ENCODE measurements at places on chromosomes 16 and 17. TPM values are rescaled to one million over a fixed set of nuclear protein-coding genes. Genes with fewer than 3 reads are reported as not detected.
A peak's percentile ranks its signal among the peaks of the same experiment; 100 is the strongest.

GRCh38 chr16:85157813-85158742 is 45.8 kb upstream of the CIBAR2 start:
- DNase-seq: peak; percentile 79
- peaks cover 75% of the 10 kb centered on the region for H3K4me1 ChIP-seq
- peak overlapping the region; percentile 93 for H3K27ac ChIP-seq
- no peaks in the 10 kb centered on the region for H3K36me3 ChIP-seq
- H3K4me3 ChIP-seq: peak overlapping the region; percentile 74
- H3K27me3 ChIP-seq: no peaks in the 10 kb centered on the region

The LPCAT2 gene
- total RNA-seq: 9.9 TPM

The KRTAP16-1 gene
- not detected for total RNA-seq

- H3K36me3 ChIP-seq: no peaks in the 10 kb centered on the region
- H3K27ac ChIP-seq: no peak overlapping the region
Observed at GRCh38 chr17:69065113-69065512, 4.4 kb upstream of the ABCA9 start.

GRCh38 chr17:4186357-4186881 is 43.4 kb downstream of the CYB5D2 start:
- H3K27ac ChIP-seq: no peak overlapping the region
- no peak overlapping the region for H3K4me3 ChIP-seq
- H3K27me3 ChIP-seq: no peaks in the 10 kb centered on the region
- no peak for DNase-seq

The GRIN2A gene
- total RNA-seq: not detected

The CA4 gene
- total RNA-seq: not detected

DNA sequence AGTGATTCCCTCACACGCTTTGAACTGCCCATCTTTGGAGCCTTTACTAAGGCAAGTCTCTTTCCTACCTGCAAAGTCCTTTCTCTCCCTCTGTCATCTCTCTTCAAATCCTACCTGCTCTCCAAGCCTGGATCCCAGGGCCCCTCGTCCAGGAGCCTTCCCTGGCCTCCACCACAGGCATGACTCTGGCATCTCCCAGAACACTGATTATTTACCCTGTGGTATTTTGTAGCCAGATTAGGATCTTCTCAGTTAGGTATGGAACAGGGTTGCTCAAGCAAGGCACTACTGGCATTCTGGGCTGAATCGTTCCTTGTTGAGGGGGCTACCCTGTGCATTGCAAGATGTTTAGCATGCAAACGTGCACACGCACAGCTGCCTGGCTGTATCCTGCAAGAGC is 31.9 kb upstream of the POLR3E start:
- peaks cover 30% of the 10 kb centered on the region for H3K36me3 ChIP-seq
- no peak overlapping the region for H3K27ac ChIP-seq
- no peaks in the 10 kb centered on the region for H3K27me3 ChIP-seq
- H3K4me1 ChIP-seq: no peaks in the 10 kb centered on the region
- H3K4me3 ChIP-seq: no peak overlapping the region

The CDK10 gene
- 1.2 TPM for total RNA-seq

GRCh38 chr17:43912635-43913304 is 5.4 kb upstream of the MPP2 start:
- peaks cover 7% of the 10 kb centered on the region for H3K4me1 ChIP-seq
- no peaks in the 10 kb centered on the region for H3K36me3 ChIP-seq
- H3K4me3 ChIP-seq: no peak overlapping the region
- DNase-seq: no peak
- peaks cover 8% of the 10 kb centered on the region for H3K27me3 ChIP-seq

The NTN3 gene
- total RNA-seq: 0.35 TPM

GRCh38 chr16:52617591-52617990 is 70.6 kb upstream of the TOX3 start:
- H3K36me3 ChIP-seq: no peaks in the 10 kb centered on the region
- H3K4me3 ChIP-seq: no peak overlapping the region
- H3K27ac ChIP-seq: no peak overlapping the region
- no peak for DNase-seq

The SMIM5 gene
- total RNA-seq: not detected

- no peak overlapping the region for H3K4me3 ChIP-seq
- no peak overlapping the region for H3K27ac ChIP-seq
- H3K27me3 ChIP-seq: no peaks in the 10 kb centered on the region
- peaks cover 31% of the 10 kb centered on the region for H3K4me1 ChIP-seq
- no peak for DNase-seq
- H3K36me3 ChIP-seq: peaks cover 12% of the 10 kb centered on the region
Observed at GRCh38 chr16:30342751-30343490, 12.2 kb downstream of the CD2BP2 start.

DNA sequence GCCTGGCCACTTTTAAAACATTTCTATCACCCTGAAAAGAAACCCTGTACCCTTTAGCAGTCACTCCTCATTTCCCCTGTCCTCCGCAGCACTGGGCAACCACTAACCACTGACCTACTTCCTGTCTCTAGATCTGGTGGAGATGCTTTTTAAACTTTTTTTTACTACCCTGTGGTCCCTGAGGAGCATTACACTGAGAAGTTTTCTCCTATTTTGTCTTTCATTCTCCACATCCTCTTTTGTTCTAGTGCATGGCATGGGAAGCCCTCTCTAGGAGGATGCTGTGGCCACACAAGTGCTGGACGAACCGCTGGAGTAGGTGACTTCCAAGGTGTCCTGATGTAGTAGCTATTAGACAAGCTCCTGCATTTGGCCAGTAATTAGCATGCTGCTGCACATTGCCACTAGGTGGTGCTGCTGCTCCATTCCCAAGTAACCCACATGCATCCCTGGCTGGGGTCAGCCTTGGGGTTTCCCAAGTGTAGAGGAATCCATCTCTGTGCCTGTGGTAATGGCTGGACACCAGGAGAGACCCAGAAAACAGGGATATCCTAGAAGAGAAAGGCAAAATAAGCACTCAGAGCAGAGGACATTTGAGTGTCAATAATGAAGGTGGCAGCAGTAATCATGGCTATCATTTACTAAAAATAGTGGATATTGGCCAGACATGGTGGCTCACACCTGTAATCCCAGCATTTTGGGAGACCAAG is 143.8 kb upstream of the CRHR1 start:
- H3K4me1 ChIP-seq: no peaks in the 10 kb centered on the region
- H3K4me3 ChIP-seq: no peak overlapping the region
- DNase-seq: peak; percentile 81
- no peak overlapping the region for H3K27ac ChIP-seq
- H3K27me3 ChIP-seq: no peaks in the 10 kb centered on the region

DNA sequence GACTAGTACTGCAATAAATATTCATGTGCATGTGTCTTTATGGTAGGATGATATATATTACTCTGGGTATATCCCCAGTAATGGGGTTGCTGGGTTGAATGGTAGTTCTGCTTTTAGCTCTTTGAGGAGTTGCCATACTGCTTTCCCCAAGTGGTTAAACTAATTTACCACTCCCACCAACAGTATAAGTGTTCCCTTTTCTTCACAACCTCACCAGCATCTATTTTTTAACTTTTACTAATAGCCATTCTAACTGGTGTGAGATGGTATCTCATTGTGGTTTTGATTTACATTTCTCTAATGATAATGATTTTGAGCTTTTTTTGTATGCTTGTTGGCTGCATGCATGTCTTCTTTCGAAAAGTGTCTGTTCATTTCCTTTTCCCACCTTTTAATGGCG is 32.9 kb downstream of the ITGAM start:
- H3K36me3 ChIP-seq: no peaks in the 10 kb centered on the region
- H3K4me3 ChIP-seq: no peak overlapping the region
- no peak overlapping the region for H3K27ac ChIP-seq
- no peak for DNase-seq
- no peaks in the 10 kb centered on the region for H3K4me1 ChIP-seq

- H3K27ac ChIP-seq: no peak overlapping the region
- no peaks in the 10 kb centered on the region for H3K27me3 ChIP-seq
- no peak overlapping the region for H3K4me3 ChIP-seq
- peak; percentile 23 for DNase-seq
- no peaks in the 10 kb centered on the region for H3K36me3 ChIP-seq
- H3K4me1 ChIP-seq: peaks cover 37% of the 10 kb centered on the region
Observed at GRCh38 chr16:53899431-53899830, 195.5 kb downstream of the FTO start.

The KRT9 gene
- not detected for total RNA-seq

The KCNH6 gene
- 0.18 TPM for total RNA-seq

- H3K36me3 ChIP-seq: peaks cover 91% of the 10 kb centered on the region
- H3K4me1 ChIP-seq: no peaks in the 10 kb centered on the region
- DNase-seq: no peak
- no peak overlapping the region for H3K4me3 ChIP-seq
Observed at GRCh38 chr17:76326306-76326705, 18.2 kb upstream of the QRICH2 start.

- peaks cover 100% of the 10 kb centered on the region for H3K4me1 ChIP-seq
- H3K27me3 ChIP-seq: no peaks in the 10 kb centered on the region
- no peak overlapping the region for H3K4me3 ChIP-seq
Observed at GRCh38 chr17:58367461-58367860, 15.5 kb upstream of the SUPT4H1 start.

DNA sequence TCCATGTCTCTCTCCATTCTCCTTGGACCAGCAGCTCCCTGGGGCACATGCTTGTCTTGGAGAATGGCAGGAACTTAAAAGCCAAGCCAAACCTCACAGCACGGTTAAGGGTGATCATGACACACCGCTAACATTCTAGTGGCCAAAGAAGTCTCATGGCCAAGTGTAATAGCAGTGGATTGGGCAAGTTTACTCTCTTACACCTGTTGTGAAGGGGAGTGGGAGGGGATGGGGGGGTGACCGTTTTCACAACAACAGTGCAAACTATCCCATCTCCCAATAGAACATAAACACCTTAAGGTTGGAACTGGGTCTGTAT is 37.7 kb upstream of the MEOX1 start:
- H3K27ac ChIP-seq: no peak overlapping the region
- H3K36me3 ChIP-seq: no peaks in the 10 kb centered on the region
- peaks cover 24% of the 10 kb centered on the region for H3K4me1 ChIP-seq
- no peak for DNase-seq
- H3K4me3 ChIP-seq: no peak overlapping the region
- peaks cover 34% of the 10 kb centered on the region for H3K27me3 ChIP-seq

DNA sequence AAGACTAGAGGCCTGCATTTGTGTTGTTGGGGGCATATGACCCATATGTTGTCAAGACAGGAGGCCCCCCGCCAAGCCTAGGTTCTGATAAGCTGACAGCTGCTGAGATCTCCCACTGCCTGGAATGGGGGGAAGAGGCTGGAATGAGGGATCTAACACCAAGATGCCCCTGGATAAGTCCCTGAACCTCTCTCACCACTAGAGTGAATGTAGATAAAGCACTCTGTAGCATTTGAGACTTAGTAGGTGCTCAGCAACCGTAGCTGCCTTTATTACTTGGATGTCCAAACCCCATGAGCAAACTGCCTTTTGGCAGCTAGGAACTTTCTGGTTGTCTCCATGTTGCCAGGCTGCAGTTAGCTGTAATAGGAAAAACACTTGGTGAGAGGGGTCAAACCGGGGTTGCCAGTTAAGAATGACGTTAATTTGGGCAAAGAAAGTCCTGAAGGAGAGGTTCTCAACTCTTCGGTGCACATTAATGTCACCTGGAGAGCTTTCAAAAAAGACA is 4.4 kb upstream of the RASL10B start:
- DNase-seq: no peak
- H3K4me3 ChIP-seq: no peak overlapping the region
- peaks cover 29% of the 10 kb centered on the region for H3K4me1 ChIP-seq
- no peak overlapping the region for H3K27ac ChIP-seq
- no peaks in the 10 kb centered on the region for H3K27me3 ChIP-seq

- peaks cover 9% of the 10 kb centered on the region for H3K4me1 ChIP-seq
- H3K27ac ChIP-seq: no peak overlapping the region
- peak; percentile 34 for DNase-seq
Observed at GRCh38 chr16:88936008-88936555, 40.9 kb downstream of the CBFA2T3 start.

GRCh38 chr17:44912763-44913544 is 2.3 kb downstream of the GFAP start:
- DNase-seq: no peak
- no peak overlapping the region for H3K27ac ChIP-seq
- H3K4me3 ChIP-seq: 0 out of 2 replicates have a peak overlapping the region, but pooled peaks have one; percentile 14
- H3K36me3 ChIP-seq: no peaks in the 10 kb centered on the region
- peaks cover 42% of the 10 kb centered on the region for H3K27me3 ChIP-seq

DNA sequence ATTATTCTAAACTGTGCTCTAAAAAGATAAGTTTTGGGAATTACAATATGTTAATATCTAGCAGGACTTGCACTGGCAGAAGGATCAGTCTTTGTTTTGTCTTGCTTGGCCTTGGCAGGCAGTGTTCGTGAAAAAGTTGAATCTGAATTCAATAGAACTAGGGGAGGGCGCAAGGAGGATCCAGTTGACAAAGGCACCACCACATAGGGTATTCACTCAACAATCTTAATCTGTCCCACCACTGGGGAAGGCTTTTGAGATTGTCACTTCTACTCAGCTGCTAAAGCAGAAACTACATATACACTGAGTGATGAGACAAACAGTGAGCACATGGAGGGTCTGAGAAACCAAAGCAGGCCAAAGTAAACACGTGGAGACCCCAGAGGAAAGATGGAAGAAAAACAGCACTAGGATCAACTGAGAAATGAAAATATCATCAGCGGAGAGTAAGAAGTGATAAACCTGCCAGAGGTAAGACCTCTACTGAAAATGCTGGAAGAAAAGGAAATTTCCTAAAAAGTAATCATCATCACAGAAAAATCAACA is 2.4 kb downstream of the AMFR start:
- H3K36me3 ChIP-seq: no peaks in the 10 kb centered on the region
- no peak overlapping the region for H3K27ac ChIP-seq
- no peak for DNase-seq

GRCh38 chr16:19980632-19981265 is 92.9 kb downstream of the GPR139 start:
- H3K4me1 ChIP-seq: no peaks in the 10 kb centered on the region
- no peak overlapping the region for H3K27ac ChIP-seq
- H3K4me3 ChIP-seq: no peak overlapping the region
- peak; percentile 34 for DNase-seq
- H3K36me3 ChIP-seq: no peaks in the 10 kb centered on the region
- peaks cover 11% of the 10 kb centered on the region for H3K27me3 ChIP-seq

The MYH13 gene
- total RNA-seq: not detected

The HCRT gene
- not detected for total RNA-seq

The CLEC10A gene
- not detected for total RNA-seq

GRCh38 chr16:10984509-10984908 is 40.1 kb downstream of the CLEC16A start:
- no peak for DNase-seq
- H3K36me3 ChIP-seq: 0 out of 2 replicates have a peak, but pooled peaks cover 3% of the 10 kb centered on the region
- H3K27ac ChIP-seq: no peak overlapping the region
- no peaks in the 10 kb centered on the region for H3K27me3 ChIP-seq
- H3K4me3 ChIP-seq: no peak overlapping the region

DNA sequence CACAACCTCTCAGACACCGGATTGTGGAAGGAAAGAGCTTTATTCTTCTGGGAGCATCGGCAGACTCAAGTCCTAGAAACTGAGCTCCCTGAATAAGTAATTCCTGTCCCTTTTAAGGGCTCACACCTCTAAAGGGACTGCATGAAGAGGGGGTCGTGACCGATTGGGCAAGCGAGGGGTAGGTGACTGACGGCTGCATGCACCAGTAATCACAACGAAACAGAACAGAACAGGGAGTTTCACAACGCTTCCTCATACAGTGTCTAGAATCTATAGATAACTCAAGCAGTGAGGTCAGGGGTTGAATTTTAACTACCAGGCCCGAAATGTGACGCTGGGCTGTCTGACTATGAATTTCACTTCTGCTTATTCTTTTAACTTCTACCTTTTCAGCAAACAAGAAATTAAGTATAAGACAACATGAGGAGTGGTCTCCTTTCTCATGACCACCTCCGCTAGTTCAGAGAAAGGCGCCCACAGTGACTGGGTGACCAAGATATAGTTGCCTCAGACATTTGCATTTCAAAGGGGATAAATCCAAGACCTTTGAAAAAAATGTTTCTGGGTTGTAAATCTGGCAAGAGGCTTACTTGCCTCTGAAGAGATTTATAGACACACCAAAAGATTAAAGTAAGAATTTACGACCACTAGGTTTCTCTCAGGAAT is 88.4 kb upstream of the ATF7IP2 start:
- H3K4me3 ChIP-seq: peak overlapping the region; percentile 41
- H3K27ac ChIP-seq: peak overlapping the region; percentile 26
- H3K4me1 ChIP-seq: peaks cover 44% of the 10 kb centered on the region
- peak; percentile 64 for DNase-seq

All from HepG2 (cell line).